ENCODE measurements at places on chromosomes 12 and 14.

DNA sequence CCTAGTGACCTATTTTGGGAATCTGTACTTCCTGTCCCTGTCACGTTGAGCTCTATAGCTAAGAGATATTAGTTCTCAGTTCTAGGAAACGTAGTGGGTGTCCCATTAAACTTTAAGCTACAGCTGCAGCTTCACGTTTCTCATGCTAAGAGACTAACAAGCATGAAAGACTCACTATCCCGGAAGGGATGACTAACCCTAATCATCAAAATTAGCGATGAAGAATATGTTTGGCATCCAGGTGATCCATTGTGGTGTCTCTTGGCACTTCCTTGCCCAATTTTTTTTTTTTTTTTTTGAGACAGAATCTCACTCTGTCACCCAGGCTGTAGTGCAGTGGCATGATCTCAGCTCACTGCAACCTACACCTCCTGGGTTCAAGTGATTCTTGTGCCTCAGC lies 11.0 kb upstream of the LALBA start:
- no peak for DNase-seq

DNA sequence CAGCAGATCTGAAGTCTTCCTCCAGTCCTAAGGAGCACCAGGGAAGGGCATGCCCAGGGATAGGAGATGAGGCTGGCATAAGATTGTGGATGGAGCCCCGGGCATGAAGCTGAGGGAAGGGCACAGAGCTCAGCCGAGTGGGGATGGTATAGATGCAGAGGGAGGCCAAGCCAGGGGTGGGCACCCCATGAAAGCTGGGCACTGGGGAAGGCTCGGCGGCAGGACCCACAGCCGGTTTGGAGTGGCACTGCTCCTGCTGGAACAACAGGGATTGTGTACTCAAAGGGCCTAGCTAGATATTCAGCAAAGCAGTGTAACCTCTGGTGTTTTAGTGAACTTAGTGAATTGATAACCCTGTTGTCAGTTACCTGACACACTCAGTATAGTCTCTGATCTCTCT lies 117.1 kb downstream of the NTF3 start:
- DNase-seq = no peak

GRCh38 chr14:104876251-104876699 lies 11.2 kb downstream of the CEP170B start:
- no peak for DNase-seq

- no peak for DNase-seq
Measured at GRCh38 chr12:10082117-10082874, 16.5 kb downstream of the CLEC1A start.

DNA sequence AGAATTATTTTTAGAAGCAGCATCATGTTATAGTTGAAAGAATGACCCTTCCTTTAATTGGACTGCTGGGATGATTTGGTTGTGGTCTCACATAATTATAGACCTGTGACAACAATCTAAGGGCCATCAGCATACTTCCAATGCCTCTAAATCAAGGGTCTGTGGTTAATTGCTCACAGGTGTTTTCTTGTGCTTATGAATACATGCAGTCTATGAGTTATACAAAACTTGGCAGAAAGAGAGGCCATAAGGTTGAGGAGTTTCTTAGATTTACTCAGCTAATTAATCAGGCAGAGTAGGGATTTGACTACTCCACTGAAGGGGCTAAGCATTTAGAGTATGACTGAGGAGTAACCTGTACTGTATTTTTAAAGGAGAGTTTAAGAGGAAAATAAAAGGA lies 37.0 kb upstream of the FRMD6 start:
- no peak for DNase-seq

GRCh38 chr14:69696633-69697557 lies 70.0 kb upstream of the SRSF5 start:
- no peak for DNase-seq

All from activated CD8-positive, alpha-beta memory T cell treated with anti-CD3 and anti-CD28 coated beads for 48 hours (primary cell).